ENCODE measurements at places on chromosomes 7 and 10.

DNA sequence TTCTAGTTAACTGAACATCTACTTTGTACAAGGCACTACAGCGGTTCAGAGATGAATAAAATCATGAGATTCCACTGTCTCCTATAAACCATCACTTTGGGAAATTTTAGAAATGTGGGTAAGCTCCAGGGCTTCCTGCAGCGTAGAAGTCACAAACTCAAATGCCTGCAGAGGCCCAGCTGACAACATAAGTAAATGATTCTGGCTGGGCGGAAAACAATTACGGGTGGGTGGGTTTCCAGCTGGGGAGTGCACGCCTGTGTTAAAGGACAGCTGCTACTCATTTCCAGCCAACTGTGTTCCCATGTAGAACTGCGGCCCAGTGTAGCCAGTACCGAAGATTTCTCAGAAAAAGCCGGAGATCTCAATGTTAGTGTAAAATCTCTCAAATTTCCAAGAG lies 69.5 kb upstream of the ATRNL1 start:
- no peak for DNase-seq

DNA sequence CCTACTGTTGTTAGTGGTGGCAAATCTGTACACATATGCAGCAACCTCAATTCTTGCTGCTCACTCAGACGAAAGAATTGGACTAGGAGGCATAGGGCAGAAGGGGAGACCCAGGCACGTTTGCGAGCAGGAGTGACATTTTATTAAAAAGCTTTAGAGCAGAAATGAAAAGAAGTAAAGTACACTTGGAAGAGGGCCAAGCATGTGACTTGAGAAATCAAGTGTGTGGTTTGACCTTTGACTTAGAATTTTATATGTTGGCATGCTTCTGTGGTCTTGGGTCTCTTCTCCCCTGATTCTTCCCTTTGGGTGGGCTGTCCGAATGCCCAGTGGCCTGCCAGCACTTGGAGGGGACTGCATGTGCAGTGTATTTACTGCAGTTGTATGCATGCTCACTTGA lies 205.5 kb upstream of the SEMA3D start:
- DNase-seq, result no peak

- peak; percentile 54 for DNase-seq
Observed at GRCh38 chr7:2709553-2710285, 21.7 kb downstream of the AMZ1 start.

DNA sequence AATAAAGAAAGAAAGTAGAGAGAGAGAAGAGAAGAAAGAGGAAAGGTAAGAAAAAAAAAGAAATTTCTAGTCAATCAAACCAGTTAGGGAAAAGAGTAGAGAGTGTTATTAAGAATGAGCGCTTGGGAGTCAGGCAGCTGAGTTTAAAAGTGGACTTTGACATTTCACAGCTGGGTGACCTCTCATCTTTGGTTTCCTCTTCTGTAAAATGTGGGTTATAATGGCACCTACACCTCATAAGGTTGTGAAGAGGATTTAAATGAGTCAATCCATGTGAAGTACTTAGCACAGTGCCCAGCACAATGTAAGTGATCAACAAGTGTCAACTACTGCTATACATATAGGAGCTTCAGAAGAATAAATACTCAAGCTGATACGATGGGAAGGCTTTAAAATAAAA lies 12.2 kb downstream of the HOXA1 start:
- no peak for DNase-seq

DNA sequence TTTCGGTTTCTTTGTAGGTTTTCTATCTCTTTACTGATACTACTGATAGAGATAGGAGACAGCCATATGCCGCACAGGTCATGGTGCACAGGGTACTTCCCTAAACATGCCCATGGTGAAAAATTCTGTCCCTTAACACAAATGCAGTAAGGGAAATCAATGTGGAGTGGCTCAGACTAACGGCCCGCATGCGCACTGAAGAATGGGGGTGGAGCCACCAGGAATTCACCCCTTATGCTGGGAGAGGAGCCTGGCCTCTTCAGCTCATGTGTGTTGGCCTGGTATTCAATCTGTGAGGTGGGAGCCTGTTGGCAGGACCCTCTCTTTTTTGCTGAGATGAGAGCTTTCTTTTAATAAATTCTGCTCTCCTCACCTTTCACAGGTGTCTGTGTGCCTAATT lies 8.4 kb upstream of the URGCP start:
- DNase-seq, result no peak

- no peak for DNase-seq
Observed at GRCh38 chr10:74055383-74056049, 57.6 kb downstream of the VCL start.

GRCh38 chr10:117509573-117509972 lies 33.0 kb upstream of the EMX2 start:
- DNase-seq, result no peak
